Forelimb muscle (tissue), 1 donor: ENCODE measurements at places on chromosomes 1 and 21. TPM values are rescaled to one million over a fixed set of nuclear protein-coding genes. Genes with fewer than 3 reads are reported as not detected.

The KLHDC9 gene
- polyA plus RNA-seq: 0.57 TPM

DNA sequence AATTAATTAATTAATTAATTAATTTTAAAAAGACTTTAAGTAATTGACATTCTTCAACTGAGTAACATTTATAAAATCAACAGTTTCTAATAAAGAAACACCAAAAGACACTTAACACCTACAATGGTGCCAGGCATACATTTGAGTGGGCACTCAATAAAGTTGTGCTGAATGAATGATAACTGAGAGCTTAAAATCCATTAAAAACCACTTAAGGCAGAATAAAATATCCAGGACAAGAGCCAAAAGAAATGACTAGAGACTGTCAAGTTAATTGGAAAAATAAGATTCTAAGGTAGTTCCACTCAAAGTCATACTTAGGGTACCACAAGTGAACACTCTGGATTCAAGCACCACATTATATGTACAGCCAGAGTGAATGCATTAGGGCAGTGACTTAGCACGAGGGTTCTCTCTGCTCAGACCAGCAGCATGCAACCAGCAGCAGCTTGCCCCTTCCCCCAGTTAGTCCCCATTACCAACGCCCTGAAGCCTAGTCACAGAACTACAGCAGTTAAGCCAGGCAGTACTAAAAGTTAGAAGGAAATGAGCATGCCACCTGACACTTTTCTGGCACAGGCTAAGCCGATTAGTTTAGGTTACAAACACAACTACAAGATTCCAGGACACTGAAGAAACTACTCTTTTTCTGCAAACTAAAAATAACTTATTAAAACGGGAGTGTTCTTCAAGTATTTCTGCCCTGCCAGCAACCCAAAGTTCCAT is 46.5 kb downstream of the LUZP1 start:
- no peak for DNase-seq

- no peak for DNase-seq
These were observed 66.2 kb upstream of the IRF2BP2 start for GRCh38 chr1:234676103-234676594.

DNA sequence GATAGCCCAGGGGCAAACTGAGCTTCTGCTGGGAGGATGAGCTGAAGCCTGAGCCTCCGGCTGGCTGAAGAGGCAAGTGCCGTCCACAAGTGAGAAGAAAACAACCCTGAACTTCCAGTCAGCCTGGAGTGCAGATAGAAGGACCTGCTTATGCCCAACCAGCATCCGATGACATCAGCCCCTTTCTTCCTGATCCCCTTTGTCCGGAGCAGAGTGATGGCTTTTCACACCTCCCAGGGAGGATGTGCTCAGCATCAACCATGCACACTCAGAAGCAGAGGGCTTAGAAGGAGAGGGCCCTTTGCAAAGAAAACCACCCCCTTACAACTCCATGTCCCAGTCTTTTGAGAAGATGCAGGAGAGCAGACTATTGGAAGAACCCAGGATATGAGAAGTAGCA is 23.7 kb upstream of the REG4 start:
- DNase-seq: no peak

- no peak for DNase-seq
These were observed 48.6 kb downstream of the CTH start for GRCh38 chr1:70459496-70460225.

DNA sequence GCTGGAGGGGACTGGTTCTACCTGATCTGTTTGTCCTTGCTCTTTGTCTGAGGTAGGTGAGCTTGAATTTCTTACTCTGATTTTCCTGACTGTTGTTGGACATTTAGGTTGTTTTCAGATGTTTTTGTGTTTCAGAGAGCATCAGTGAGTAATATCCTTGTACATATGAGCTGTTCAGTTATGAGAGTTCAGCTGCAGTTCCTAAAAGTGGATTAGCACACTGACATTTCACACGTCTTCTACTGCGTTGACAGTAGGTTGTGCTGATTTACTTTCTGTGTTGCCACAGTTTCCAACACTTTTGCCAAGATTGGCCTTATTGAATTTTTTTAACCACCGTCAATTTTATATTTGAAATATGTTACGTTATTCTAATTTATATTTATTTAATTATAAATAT is 27.7 kb downstream of the CXADR start:
- DNase-seq: no peak

- DNase-seq: no peak
These were observed 5.0 kb downstream of the CERS2 start for GRCh38 chr1:150969626-150970025.

DNA sequence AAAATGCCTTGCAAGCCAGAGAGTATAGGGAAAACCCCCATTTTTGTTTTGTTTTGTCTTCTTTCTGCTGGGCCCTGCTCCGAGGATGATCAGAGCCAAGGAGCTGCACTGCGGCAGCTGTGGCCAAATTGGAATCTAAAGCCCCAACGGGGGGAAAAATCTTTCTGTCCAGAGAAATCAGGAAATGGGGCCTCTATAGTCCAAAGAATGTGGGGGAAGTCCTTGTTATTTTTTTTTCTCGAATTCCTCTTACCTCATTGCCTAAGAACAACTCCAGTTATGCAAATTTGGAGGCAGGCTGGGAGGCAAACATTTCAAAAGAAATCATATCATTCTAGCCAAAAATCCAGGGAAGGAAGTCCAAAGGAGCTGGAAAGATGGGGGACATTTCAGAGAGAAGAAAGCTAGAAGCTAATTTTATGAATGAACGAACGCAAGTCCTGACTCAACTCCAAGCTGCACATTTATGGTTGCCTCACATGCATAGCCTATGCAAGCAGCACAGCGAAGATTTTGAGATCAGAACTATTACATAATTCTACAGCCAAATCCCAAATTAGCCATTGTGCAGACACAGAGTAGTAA is 263.2 kb downstream of the KCTD3 start:
- peak; percentile 47 for DNase-seq

DNA sequence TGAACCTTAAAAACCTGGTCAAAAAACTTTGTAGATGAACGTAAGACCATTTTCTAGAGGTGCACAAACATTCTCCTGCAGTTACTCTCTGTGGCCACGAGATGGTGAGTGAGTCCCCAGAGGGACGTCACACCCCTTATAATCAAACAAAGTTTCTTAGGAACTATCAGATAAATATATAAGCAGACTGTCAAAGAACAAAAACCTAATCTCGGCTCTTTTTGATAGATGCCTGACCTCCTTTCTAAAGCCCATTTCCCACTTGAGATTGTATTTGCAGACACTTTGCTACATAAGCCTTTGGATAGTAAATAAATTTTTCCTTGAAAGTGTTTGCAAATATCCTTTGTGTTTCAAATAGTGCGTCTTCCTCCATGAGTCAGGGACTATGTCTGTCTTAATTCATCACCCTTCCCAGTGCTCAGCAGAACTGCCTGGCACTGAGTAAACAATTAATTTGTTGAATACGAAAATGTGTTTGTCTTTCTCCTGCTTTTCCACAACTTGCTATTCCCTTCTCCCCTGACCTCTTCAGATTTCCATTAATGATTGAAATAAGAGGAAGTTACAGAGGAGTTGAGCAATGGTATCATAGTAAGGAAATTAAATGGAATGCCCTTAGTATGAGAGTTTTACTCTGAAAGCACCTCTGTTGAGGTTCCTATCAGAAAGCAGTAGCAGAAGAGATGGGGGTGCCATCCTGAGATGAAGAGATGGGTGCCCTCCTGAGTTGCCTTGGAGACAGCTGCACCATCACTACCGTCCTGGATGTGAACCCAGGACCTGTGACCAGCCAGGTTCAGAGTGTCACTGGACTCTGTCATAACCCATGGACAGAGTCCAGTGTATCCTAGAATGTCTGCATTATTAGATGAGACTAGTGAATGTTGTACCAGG is 57.8 kb upstream of the RAVER2 start:
- no peak for DNase-seq
